ENCODE measurements at places on chromosomes 5 and 9.

GRCh38 chr5:180600554-180601041, 9.3 kb upstream of the SCGB3A1 start:
- no peak for DNase-seq

DNA sequence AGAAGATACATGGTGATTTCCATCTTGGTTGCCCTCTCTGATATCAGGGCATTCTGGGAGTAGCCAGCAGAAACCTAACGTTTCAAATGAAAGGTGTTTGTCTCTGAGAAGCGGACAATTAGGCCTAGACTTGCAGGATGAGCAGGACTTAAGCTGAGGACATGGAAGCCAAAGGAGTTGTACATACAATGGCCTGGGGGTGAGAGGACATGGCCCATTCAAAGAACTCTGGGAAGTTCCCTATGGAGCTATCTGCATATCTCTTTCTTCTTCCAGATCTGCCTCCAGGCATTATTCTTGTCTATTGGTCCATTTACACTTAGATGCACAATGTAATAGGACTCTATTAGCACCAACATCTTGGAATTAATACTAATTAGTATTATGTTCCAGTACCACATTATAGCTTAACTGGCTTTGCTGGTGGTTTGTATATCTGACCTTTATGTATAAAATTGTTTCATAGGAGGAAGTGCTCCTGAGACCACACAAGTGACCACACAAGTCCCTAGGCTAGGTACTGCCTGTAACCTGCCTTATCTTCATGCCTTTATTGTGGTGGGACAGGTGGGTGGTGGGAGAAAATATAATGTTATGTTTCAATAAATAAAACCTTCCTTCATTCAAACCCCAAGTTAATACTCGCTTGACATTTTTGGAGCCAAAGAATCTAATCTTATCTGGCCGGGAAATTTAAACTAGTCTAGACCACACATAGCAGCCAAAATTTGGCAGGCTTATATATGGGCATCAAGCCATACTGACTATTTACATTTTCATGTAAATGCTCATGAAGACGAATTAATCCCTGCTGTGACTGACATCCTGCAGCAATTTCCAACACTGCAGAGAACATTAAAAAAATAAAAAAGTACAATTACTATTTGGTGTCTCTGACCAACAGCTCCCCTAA, 52.1 kb upstream of the EQTN start:
- DNase-seq: no peak

DNA sequence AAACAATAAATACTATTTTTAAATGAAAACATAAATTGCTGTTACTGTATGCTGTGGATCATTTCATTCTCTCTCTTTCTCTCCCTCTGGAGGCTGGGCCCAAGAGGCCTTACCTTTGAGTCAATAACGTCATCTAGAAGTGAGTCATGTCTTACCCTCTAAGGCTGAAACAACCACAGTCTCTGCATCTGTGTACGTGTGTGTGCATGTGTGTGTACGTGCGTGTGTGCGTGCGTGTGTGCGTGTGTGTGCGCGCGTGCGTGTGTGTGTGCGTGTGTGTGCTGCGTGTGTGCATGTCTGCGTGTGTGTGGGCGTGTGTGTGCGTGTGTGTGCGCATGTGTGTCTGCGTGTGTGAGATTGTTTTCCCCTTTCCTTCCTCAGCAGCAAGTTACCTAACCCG, 13.6 kb upstream of the IL17B start:
- DNase-seq: no peak

- no peak for DNase-seq
Observed at GRCh38 chr9:36895744-36896260, 138.3 kb downstream of the PAX5 start.

DNA sequence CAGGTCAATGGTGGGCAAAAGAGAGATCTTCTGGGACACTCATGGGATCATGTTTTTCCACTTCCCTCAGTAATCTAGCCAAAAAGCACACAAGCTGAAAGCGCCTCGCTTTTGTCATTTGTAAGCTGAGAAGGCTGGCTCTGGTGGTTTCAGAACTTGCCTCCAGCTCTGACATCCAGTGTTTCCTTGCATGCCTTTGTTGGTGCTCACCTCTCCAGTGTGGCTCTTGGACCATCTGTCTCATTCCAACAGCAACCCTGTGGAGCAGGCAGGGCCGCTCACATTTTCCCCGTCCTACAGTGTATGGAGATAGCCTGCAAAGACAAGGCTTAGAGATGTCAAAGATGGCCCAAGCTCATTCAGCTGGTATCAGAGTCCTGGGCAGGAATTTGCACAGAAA, 160.8 kb upstream of the KLF4 start:
- DNase-seq: no peak

DNA sequence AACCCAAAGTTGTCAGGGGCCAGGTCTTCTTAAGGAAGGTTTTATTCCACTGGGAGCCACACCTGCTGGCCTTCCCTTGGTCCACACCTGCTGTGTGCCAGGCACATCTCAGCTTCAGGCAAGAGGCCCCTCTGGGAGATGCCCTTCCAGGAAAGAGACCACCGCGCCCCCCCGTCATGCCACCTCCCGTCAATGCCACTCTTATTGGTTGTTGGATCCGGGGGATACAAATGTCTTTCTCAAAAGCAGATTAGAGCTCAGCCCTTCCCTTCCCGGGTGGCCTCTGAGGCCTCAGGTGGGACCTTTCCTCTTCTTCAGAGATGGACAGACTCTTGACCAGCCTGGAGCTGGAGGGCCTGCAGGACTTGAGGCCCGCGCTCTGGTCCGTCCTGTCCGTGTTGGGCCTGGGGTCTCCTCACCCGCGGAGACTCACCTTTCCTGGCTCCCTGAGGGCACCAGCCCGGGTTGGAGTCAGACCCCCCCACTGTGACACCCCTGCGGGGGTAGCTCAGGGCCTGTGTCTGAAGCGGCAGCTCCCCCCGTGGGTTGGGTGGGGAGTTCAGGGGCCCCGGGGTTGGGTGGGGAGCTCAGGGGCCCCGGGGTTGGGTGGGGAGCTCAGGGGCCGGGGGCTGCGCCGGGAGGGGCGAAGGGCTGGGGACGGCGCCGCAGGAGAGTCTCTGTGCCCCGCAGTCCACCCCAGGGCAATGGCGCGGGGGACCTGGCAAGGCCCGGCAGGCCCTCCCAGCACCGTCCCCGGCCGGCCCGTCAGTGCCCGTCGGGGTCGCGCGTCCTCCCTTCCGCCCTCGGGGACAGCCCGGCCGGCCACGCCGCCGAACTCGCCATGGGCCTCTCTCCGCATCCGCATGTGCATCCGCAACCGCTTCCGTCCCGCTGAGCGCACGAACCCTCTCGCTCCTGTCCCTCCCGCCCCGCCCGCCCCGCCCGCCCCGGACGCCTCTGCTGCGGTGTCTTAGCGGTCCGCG, 3.7 kb upstream of the SLC9A3 start:
- no peak for DNase-seq

GRCh38 chr5:88808153-88808552, 74.8 kb downstream of the MEF2C start:
- no peak for DNase-seq

Data from stimulated activated CD4-positive, alpha-beta T cell treated with anti-CD3 and anti-CD28 coated beads, Interleukin-12 subunit alpha, Interleukin-12 subunit beta, amount 100 ng/mL, for 48 hours (primary cell).